Left renal cortex interstitium (tissue), 4 donors: ENCODE measurements at places on chromosomes 4 and X.

DNA sequence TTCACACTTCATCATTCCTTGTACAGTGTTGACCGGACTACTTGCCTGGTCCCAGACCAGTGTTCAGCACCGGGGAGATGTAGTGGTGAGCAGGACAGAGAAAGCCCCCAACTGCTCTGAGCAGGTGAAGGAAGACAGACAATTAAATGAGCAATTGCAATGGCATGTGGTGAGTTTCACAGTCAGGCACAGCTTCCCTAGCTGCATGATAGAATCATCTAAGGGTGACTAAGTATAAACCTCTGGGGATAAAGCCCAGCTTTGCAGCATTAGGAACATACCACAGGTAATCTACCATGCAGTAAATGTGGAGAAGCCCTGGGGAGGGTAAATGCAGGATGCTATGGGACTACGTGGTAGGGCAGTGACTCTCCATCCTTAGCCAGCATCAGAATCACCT, 47.8 kb downstream of the TMA16 start:
- DNase-seq = no peak

DNA sequence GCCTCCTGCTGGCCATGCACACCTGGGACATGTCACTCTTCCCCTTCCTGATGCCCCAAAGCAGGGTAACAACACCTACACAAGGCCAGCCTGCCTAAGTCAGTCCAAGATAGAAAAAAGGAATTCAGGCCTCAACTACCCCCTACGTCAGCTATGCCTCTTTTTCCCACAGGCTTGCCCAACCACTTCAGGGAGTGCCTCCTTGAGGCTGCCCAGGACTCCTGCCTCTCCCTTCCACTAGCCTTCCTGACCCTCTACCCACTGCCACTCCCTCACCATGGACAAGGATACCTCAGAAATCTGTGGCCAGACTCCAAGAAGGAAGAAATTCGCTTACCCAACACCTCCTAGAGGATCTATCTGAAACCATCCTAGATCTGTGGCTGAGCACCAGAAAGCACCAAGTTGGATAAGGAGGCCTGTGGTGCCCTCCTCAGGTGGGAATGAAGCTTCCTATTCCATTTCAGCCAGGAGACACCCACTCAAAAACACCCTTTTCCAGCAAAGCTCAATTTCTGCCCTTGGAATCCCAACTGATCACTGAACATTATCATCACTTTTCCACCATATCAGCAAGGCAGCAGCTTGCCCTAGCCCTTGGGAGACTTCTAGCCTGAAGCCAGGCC, 1.8 kb downstream of the KDM5C start:
- DNase-seq = no peak

DNA sequence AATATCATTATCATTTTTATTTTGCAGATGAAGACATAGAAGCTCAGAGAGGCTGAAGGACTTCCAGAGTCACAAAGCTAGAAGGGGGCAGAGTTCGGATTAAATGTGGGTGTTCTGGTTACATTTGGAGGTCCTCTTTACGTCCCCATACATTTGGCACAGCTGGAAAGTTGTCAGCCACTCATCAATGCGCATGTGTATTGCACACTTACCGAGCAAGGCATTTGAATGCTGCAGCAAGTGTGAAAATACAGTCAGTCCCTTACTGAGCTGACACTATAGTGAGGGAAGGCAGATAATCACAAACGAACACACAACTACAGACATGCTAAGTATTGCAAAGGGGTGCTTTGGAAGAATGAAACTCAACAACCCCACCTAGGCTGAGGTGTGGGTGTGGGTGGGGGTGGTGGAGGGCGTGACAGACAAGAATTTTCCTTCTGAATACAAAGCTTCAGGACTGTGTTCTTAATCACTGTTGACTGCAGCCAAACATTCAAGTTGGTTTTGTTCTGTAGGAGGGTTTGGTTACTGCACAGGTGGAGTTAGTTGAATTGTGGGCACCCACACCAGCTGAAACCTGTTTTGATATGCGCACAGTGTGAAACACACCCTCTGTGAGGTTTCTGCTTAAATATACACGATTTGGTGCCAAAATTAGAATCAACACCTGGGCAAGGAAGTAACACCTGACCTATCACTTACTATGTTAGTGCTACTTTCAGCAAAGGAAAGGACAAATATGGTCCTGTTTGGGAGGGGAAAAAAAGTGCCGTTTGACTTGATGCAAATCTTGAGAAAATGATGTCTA, 72.4 kb downstream of the COQ2 start:
- DNase-seq = no peak

- DNase-seq = no peak
Observed at GRCh38 chr4:11209826-11210225, 218.9 kb downstream of the HS3ST1 start.
